GM23338 (cell line): ENCODE measurements at places on chromosomes 6 and 20. TPM values are rescaled to one million over a fixed set of nuclear protein-coding genes. Genes with fewer than 3 reads are reported as not detected.

- DNase-seq: no peak
- H3K27me3 ChIP-seq: no peaks in the 10 kb centered on the region
- no peak overlapping the region for H3K4me3 ChIP-seq
- no peaks in the 10 kb centered on the region for H3K4me1 ChIP-seq
- peaks cover 9% of the 10 kb centered on the region; the same call in 1 of the 2 replicates for H3K36me3 ChIP-seq
Observed at GRCh38 chr6:17851001-17851719, 136.3 kb downstream of the KIF13A start.

- no peaks in the 10 kb centered on the region for H3K36me3 ChIP-seq
- H3K4me3 ChIP-seq: no peak overlapping the region
Observed at GRCh38 chr6:46901882-46902314, 19.8 kb downstream of the ADGRF5 start.

The SCRT2 gene
- 0.31 and 0.35 TPM in 2 replicates for total RNA-seq

DNA sequence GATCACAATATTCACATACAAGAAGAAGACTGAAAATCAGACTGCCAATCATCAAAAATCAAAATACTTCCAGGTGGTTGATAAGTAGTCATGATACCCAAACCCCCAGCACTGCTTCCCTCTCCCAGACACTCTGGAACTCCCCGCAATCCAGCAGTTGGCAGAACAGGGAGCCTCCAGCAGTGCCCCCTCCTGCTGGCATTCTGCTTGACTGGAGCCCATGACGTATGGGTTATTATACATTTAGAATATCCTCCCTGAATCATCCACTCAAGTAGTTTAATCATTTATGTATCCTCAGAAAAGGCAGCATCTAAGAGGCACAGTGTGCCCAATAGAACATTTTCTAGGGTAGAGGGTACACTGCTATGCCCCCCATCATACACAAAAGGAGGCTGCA, 9.3 kb upstream of the OGFRL1 start:
- no peak overlapping the region for H3K27ac ChIP-seq
- H3K36me3 ChIP-seq: no peaks in the 10 kb centered on the region
- H3K27me3 ChIP-seq: no peaks in the 10 kb centered on the region

The KCNQ5 gene
- total RNA-seq: 0.87 and 2.3 TPM in 2 replicates

GRCh38 chr20:62900692-62901584, 25.4 kb downstream of the DIDO1 start:
- peak overlapping the region; percentile 93 for H3K27ac ChIP-seq
- H3K36me3 ChIP-seq: peaks cover 51% of the 10 kb centered on the region
- H3K4me1 ChIP-seq: peaks cover 38% of the 10 kb centered on the region
- DNase-seq: peak; percentile 73

- no peak for DNase-seq
- no peak overlapping the region for H3K4me3 ChIP-seq
- H3K27ac ChIP-seq: no peak overlapping the region
- H3K36me3 ChIP-seq: no peaks in the 10 kb centered on the region
- no peaks in the 10 kb centered on the region for H3K27me3 ChIP-seq
Observed at GRCh38 chr6:6946206-6947155, 161.3 kb upstream of the RREB1 start.

DNA sequence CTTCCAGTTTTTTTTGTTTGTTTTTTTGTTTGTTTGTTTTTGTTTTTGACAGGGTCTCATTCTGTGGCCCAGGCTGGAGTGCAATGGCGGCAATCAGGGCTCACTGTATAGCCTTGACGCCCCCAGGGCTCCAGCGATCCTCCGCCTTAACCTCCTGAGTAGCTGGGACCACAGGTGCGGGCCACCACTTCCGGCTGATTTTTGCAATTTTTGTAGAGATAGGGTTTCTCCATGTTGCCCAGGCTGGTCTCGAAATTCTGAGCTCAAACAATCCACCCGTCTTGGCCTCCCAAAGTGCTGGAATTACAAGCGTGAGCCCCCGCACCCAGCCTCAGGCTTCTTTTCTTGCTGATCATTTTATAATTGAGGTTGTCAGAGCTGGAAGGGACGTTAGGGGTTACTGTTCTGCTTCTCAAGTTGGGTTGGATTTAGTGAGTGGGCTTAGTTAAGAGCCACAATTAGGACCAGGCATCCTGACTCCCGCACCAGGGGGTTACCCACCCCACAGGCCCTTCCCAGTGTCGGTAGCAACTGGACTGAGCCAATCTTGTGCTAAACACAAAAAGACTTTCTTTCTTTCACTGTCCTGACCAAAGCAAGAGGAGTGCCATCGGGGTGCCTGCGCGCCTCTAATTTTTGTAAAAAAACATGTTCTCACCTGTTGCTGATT, 13.1 kb upstream of the ZSCAN9 start:
- H3K4me3 ChIP-seq: peak overlapping the region; percentile 83
- no peaks in the 10 kb centered on the region for H3K36me3 ChIP-seq
- peak; percentile 50 for DNase-seq
- H3K4me1 ChIP-seq: peaks cover 29% of the 10 kb centered on the region
- no peak overlapping the region for H3K27ac ChIP-seq
- H3K27me3 ChIP-seq: peaks cover 84% of the 10 kb centered on the region

DNA sequence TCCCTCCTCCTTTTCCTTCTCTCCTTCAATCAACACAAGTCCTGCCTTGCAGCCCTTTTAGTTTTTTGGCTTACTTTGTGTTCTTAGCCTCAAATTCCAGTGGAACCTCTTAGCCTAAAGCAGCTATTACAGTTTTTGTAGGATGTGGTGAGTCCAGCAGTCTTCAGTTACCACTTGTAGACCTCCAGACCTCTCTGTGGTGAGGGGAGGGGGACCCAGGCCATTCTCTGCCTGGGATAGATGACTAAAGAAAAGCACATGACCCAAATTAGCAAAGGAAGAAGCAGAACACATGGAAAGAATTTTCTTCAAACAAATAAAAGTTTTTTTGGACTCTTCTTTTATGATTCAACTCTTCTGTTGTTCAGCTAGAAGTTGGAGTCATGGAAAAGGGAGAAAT, 246.5 kb downstream of the HAO1 start:
- no peaks in the 10 kb centered on the region for H3K36me3 ChIP-seq
- no peak overlapping the region for H3K4me3 ChIP-seq
- no peak overlapping the region for H3K27ac ChIP-seq
- H3K4me1 ChIP-seq: no peaks in the 10 kb centered on the region
- no peaks in the 10 kb centered on the region for H3K27me3 ChIP-seq
- DNase-seq: no peak

The PSORS1C2 gene
- not detected in 2 replicates for total RNA-seq

The SPDEF gene
- total RNA-seq: 0.69 TPM in 1 of 2 replicates, not detected in the other

GRCh38 chr6:125950293-125950692, 6.3 kb upstream of the HINT3 start:
- H3K36me3 ChIP-seq: no peaks in the 10 kb centered on the region
- peak; percentile 64 for DNase-seq
- H3K4me1 ChIP-seq: peaks cover 3% of the 10 kb centered on the region; the same call in 1 of the 2 replicates
- no peak overlapping the region for H3K4me3 ChIP-seq
- no peaks in the 10 kb centered on the region for H3K27me3 ChIP-seq
- H3K27ac ChIP-seq: no peak overlapping the region
